PC-9 (cell line): ENCODE measurements at places on chromosomes 6 and 20. TPM values are rescaled to one million over a fixed set of nuclear protein-coding genes. Genes with fewer than 3 reads are reported as not detected.

GRCh38 chr20:58071991-58072390 is 156.5 kb downstream of the ANKRD60 start:
- DNase-seq, result no peak

COL9A3 gene
- total RNA-seq, result 8.3 and 8.5 TPM in 2 replicates

GRCh38 chr20:50293284-50294139 is 102.9 kb downstream of the CEBPB start:
- DNase-seq, result no peak

SAMD10 gene
- 14.4 and 18.7 TPM in 2 replicates for total RNA-seq

ZBP1 gene
- total RNA-seq, result not detected in 2 replicates

DNA sequence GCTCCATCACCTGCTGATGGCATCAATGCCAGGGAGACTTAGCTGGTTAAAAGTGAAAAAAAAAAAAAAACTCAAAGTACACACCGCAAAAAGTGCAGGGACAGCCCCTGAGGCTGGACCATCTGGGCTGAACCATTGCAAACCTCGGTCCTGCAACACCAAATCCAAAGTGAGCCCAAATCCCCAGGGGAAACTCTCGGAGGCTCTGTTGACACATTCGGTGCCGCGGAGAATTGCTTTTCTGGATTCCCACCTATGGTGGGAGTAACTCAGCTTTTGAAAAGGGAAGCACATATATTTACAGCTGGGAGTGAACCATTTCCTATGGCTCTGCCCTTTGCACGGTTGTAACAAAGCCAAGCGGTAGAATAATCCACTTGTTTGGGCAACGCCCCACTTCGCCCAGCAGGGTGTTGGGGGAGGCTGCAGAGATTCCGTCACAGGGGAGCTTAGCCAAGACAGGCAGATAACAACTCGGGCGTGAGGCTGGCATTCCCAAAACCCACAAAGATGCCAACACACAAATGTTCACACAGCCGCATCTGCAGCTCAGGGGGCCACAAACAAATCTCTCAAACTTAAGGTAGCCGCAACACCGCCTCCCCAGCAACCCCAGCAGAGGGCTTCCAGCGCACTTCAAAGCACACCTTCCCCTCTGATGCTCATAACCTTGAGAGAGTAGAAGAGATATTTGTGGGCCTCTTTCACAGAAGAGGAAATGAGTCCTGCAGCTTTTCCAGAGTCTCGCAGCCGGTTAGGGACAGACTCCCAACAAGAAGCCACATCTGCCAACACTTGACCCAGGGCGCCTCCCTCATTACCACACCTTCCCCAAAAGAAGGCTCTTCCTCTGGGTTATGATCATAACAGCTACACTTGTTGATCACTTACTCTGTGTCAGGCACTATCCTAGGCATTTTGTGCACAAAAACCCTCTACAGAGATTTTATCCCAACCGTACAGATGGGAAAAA is 11.4 kb downstream of the ZC3H12D start:
- DNase-seq, result peak; percentile 39

DNA sequence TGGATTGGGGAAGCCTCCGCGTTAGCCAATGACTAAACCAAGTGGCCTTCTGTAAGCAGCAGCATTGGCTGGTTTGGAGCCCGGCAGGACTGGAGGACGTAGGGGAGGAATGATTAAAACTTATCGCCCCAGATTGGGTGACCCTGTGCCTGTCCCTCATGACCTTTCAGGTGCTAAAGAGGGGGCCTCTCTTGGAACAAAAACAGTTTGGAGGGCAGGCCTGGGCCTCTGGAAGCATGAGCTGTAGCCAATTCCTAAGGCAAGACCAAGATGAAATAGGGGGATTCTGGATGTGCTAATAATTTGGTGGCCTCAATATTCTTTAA is 1.4 kb downstream of the GMPR start:
- DNase-seq, result no peak

HSPA12B gene
- not detected in 2 replicates for total RNA-seq

LTV1 gene
- 15.4 and 18.3 TPM in 2 replicates for total RNA-seq

- DNase-seq, result no peak
Observed at GRCh38 chr20:24702501-24703283, 233.3 kb downstream of the SYNDIG1 start.

BTN2A1 gene
- 19.5 and 23.4 TPM in 2 replicates for total RNA-seq

DNA sequence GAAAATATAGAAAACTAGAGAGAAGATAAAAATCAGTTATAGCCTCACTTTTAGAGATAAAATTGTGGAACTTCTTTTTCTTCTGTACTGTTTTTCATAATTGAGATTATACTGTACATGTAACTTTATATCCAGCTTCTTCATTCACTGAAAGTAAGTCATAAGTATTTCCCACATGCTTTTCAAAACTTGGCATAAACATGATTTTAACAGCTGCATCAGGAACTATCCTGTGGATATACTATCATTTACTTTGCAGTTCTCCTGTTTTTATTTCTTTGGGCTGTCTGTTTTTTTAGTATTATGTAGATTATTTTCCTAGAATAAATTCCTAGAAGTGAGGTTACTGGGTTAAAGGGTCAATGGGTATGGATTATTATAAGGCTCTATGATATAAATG is 14.8 kb downstream of the DSTN start:
- no peak for DNase-seq

DNA sequence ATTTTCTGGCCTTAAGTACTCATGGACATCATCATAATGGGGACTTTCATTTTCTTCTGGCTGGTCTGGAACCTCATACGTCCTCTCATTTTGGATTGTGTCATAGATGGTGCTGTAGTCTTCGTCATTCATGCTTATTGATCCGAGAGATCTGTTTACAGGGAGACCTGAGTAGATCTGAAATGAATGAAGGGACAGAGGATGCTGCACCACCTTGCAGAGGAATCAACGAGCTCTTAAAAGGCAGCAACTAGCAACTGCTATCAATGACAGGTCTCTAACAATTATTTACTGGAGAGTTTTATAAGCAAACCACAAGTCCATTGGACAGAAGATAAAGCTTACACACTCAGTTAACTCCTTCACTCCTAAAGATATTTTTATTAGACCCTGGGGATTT is 49.7 kb upstream of the ENPP4 start:
- no peak for DNase-seq

SLC17A3 gene
- not detected in 2 replicates for total RNA-seq

DNA sequence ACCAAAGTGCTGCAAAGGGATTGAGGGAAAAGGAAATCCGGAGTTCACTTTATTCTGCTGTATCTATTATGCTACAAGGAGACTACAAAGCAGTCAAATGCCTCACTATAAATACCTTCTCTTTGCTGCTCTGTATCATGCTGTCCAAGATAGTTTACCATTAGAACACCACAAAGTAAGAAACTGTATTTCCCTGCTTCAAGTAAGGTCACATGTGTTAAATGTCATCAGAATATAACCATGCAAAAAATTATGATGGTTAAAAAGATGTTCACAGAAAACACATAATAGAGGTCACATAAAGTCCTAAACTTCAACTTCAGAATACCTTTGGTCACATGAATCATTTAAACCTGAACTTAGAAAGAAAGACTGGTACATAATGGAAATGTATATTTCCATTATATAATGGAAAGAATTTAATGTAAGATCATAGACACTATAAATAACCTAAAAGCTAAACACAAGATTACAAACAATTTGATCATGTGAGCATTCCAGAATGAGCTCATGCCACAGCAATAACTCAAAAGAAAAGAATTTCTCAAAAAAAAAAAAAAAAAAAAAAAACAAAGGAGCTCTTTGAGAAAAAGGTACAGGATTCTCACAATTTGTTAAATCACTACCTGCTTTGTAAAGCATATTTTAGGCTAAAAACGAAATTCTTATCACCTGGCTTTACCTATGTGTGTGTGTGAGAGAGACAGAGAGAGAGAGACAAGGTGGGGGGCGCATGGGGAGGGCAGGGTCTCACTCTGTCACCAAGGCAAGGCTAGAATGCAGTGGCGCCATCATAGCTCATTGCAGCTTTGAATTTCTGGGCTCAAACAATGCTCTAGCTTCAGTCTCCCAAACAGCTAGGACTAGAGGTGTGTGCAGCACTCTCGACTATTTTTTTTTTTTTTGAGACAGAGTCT is 58.7 kb downstream of the KIF13A start:
- DNase-seq, result no peak

RAD21L1 gene
- total RNA-seq, result 0.60 TPM in 1 of 2 replicates, not detected in the other

DNA sequence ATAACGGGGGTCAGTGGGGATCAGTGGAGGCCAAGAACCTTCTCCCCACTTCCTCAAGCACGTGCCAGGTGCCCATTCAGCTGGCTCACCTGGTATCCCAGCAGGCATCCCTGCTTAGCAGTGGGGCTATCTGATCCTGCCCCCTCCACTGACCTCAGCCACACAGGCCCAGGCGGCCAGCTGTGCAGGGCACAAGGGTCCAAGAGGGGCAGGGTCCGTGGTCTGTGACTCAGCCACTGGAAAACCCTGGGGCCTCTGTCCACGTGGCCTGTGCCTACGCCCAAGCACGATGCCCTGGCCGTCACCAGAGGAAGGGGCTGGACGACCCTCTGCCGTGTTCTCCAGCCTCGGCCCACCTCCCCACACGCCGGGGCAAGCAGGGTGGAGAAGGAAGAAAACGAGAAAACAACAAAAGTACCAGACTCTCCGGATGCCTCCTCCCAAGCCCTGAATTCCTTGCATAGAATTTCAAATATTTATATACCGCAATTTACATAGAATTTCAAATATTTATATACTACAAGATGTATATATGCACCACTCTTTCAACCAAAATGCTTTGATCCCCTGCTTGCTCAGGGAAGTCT is 12.1 kb downstream of the PXDC1 start:
- DNase-seq, result no peak

DNA sequence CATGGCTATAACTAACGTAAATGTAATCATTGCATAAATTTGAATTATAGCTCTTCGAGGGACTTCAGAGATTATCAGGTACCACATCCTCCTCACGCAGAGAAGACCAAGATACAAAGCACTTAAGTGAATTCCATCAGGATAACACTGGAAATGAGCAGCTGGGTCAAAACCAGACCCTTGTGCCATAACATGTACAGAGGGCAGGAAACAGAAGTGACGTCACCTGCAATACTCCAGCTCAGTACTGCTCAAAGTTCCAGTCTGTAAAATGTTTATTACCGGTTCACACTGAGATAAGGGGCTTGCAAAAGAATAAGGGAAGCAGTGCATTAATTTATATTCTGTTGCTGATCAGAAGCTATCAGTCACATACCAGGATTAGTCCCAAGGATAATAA is 45.8 kb downstream of the RGS17 start:
- DNase-seq, result no peak

- no peak for DNase-seq
Observed at GRCh38 chr20:32737371-32738223, 5.7 kb downstream of the COMMD7 start.

DNA sequence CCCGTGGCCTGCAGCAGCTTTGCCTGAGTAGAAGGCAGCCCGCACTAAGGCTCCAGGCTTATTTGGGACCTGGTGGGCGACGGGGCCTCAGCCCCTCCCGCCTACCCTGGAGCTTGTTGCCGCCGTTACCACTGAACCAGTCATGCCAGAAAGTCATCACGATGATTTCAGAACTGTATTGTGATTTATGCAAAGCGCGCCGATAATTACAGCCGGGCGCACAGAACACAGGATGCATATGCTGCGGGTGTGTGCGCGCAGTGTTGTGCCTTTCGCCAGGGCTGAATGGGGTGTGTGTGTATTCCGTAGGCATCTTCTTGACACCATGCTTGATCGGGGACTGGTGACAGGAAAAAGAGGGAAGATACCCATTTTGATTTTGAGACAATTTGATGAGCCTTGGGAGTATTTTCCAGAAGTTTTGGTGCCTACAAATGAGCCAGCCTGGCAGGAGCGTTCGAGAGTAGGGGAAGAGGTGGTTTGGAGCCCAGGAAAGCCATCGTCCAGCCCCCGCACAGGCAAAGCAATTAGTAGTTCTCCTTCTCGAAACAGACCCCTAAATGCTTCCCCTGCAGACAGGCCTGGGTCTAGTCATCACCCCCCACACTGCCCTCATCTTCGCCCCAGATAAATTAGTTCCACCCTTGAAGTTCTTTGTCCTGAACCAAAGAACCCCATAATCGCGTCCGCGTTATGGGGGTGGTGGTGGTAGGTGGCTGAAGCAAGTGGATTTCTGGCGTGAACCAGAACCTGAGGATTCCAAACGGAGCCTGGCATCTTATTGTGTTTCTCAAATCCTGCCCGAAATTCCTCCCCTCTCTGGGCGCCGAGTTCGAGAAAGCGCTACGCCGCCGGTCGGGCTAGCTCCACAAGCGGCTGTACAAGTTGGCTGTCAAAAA is 1.9 kb upstream of the NR2E1 start:
- no peak for DNase-seq

SLC32A1 gene
- not detected in 2 replicates for total RNA-seq

GRCh38 chr6:132568611-132569010 is 1.5 kb upstream of the TAAR6 start:
- no peak for DNase-seq

TAAR1 gene
- total RNA-seq, result not detected in 2 replicates

DNA sequence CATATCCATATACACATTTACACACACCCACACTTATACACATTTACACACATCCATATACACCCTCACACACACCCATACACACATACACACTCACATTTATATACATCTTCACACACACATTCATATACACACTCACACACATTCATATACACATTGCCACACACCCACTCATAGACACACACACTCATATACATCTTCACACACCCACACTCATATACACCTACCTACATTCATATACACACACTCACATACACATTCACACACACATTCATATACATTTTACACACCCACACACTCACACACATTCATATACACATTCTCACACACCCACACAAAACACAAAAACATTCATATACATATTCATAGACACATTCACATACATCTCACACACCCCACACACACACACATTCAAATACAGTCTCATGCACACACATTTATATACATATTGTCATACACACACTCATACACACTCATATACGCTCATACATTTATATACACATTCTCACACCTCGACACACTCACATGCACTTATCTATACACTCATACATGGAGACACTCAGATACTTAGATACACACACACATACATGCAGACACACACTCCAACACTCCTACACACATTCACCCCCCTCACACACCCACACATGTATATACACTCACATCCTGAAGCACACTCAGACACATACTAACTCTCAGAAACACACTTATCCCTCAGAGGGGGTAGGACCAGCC is 82.1 kb downstream of the MRPL14 start:
- DNase-seq, result no peak

- no peak for DNase-seq
Observed at GRCh38 chr6:113350461-113350860, 506.7 kb upstream of the MARCKS start.

BRPF3 gene
- total RNA-seq, result 27.3 and 32.3 TPM in 2 replicates

- peak; percentile 9 for DNase-seq
Observed at GRCh38 chr20:22411627-22412450, 172.5 kb downstream of the FOXA2 start.

DNA sequence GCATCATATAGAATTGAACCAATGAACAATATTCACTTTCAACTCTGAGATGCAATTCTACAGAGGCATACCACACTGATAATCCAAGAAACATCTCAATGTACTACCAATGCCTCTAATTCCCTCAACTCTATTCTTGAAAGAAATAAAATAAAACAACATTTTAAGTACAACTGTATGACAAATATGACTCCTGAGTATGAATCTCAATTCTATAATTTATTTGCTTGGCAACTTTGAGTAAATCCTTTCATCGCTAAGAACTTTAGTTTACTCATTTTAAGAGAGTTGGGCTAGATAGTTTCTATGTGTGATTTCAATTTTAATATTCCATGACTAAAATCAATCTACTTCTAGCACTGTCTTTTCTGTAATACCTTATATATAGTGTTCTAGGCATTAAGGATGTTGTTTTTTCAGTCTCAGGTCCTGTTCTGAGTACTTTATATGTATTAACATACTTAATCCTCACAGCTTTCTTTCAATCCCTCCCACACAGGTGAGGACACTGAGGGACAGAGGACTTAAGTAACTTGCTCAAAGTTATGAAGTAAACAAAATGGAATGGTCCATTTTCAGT is 33.4 kb downstream of the GOPC start:
- DNase-seq, result no peak
